GM13976 (cell line): ENCODE measurements at places on chromosomes 4 and X.

DNA sequence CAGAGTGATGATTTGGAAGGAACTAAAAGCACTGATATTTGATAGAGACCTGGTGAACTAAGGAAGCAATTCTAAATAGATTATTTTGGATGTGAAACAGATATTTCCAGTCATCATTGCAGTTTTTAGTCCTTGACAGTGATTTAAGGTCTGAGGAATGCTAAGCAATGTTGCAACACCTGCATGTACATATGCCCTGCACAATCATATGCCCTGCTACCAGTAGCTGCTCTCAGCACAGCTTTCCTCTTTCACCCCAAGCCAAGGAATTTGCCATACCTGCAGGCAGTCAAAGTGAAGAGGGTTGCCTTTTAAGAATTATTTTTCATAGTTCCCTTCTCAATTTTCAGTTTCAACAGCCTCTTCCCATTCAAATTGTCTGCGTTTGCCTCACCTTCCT, 8.7 kb upstream of the FAM47A start:
- no peak for DNase-seq

DNA sequence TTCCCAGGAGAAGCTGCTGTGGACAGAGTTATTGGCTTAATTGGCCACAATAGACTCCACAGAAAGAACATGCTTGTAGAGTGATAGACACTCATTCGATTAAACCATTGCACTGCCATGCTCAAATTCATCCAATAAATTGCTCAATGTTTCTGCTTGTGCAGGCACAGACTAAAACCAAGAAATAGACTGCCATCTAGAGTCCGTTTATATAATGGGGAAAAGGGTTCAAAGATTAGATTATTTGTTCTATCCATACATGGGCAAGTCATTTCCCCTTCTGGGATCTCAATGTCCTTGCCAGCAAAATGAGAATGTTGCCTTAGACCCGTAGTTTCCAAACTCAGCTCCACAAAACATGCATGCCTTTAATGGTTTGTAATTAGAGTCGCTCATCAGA, 8.7 kb downstream of the SMIM10 start:
- peak; percentile 38 for DNase-seq

GRCh38 chr4:3521621-3522325, 10.4 kb downstream of the LRPAP1 start:
- no peak for DNase-seq

- peak; percentile 25 for DNase-seq
Observed at GRCh38 chrX:10199212-10199611, 42.4 kb downstream of the CLCN4 start.

- no peak for DNase-seq
Observed at GRCh38 chrX:111348429-111348828, 63.6 kb downstream of the DCX start.

DNA sequence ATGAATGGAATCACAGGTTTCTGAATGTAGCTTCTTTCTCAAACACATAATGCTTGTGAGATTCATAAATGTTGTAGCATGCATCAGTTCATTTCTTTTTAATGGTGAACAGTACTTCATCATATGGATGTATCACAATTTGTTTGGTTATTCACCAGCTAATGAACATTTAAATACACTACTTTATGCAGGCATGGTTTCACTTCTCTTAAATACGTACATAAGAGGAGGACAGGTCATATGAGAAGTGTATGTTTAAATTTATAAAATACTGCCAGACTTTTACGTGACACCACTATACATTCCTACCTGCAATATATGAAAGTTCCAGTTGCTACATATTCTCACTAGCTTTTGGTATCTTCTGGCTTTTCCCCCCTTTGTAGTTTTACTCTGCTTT, 65.4 kb downstream of the ANKRD17 start:
- DNase-seq: peak; percentile 25

- DNase-seq: no peak
Observed at GRCh38 chrX:120331116-120331515, 19.9 kb upstream of the TMEM255A start.

DNA sequence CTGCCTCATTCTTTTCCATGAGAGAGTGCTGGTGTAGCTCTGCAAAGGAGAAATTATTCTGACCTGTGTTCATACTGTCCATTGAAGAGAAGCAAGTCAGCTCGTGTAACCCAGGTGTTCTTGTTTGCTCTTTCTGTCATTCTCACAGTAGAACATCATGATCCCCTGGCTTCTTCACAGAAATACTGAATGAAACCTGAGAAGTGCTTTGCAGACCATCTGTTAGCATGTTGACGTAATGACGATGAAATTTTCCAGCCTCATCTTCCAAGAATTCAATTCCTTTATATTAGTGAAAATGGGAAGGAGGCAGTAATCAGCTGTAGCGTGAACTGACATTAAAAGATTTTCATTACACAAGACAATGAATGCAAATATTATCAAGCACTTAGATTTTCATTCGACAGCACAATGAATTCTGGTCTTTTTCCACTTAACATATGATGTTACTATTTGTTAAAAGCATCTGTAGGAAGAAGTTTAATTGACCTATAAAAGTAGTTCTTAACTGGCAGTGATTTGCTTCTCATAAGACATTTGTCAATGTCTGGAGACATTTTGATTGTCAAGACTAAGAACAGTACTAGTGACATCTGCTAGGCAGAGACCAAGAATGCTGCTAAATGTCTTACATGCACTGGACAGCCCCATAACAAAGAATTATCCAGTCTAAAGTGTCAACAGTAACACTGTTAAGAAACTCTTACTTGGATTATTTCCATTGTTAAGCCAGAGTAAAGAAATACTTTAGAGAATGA, 246.3 kb downstream of the BANK1 start:
- DNase-seq: no peak

DNA sequence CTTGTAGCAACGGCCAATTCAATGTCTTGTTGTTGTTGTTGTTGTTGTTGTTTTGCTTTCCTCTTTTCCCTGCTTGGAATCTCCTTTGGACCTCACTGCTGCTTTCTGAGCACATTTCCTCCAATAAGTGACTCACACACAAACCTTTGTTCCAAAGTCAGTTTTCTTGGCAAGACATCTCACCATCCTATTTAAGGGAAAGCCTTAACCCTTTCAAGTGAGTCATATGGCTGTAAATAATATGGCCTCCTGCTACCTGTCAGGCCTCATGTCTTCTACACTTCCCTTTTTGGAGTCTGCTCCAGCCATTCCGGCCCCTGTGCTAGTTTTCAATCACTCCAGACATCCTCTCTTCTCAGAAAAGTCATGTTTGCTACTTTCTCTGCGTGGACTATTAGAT, 79.5 kb upstream of the MAGEB10 start:
- DNase-seq: no peak
